ENCODE measurements at places on chromosomes 16 and 17.

DNA sequence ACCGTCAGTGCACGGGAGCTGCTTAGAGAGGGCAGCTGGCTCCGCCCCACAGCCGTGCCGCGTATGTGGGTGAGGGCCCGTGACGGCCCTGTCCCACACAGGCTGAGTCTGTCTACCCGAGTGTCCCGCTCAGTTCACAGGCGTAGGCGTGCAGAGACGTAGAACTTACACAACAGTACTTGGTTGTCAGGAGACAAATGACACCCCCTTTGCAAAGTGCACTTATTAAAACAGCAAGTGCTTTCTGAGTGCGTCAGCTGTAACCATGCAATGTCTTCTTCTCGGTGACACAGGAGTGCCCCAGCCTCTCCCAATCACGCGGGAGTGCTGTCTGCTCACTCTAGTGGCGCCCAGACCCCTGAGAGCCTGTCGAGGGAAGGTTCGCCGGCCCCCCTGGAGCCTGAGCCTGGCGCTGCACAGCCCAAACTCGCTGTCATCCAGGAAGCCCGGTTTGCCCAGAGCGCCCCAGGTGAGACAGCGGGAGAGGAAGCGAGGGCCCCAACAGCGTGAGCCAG, 64.2 kb downstream of the FOXK2 start:
- no peak for DNase-seq

- no peak for DNase-seq
Observed at GRCh38 chr16:49524216-49524946, 150.8 kb downstream of the C16orf78 start.

- peak; percentile 94 for DNase-seq
Observed at GRCh38 chr17:13931111-13931526, 138.2 kb upstream of the COX10 start.

DNA sequence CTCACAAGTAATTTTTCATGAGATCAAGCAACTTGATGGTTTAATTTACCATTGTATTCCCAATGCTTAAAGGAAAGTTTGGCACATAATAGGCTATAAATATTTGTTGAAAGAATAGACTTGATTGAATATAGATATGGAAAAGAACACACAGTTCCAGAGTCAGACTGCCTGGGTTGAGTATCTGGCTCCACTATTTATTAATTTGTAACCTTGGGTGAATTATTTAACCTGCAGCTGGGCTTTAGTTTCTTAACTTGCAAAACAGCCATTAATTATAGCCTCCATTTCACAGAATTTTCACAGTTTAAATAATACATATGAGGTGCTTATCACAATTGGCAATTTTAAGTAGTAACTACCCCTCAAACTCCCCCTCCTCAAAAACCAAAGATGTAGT, 73.6 kb downstream of the NCOR1 start:
- no peak for DNase-seq

DNA sequence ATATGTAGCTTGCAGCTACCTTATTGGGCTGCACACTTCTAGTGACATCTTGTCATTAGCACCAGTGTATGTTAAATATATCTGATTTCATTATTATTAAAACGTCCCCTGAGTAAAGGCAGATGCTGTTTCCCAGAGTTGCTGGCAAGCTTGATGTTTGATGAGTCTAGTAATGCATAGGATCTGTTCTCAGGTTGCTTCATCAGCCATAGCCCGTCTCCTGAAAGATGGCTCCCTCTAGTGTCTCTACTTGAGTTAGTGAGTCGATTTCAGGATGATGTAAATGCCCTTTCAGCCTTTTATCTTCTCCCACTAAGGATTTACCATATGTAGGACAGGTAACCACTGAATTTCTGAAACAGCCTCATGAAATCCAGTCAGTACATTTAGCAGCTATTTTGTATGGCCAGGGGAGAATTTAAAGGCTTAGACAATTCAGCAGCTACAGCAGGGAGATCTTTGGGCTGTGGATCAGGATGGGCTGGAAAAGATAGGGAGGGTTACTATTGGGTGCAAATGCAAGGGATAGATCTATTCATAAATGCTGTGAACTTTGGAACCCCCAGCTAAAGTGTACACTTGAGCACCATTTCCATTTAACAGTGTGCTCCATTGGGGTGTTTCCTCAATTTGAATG, 376.3 kb downstream of the CNTNAP4 start:
- DNase-seq: peak; percentile 56

Measured in KBM-7 (cell line).